Fibroblast of the aortic adventitia (primary cell): ENCODE measurements at places on chromosomes 2 and 18. TPM values are rescaled to one million over a fixed set of nuclear protein-coding genes. Genes with fewer than 3 reads are reported as not detected.

Gene AQP12A
- total RNA-seq: not detected in 2 replicates

Gene PSMA8
- not detected in 2 replicates for total RNA-seq

Gene DOK6
- 2.1 and 3.2 TPM in 2 replicates for total RNA-seq

Gene IL1F10
- total RNA-seq: not detected in 2 replicates

DNA sequence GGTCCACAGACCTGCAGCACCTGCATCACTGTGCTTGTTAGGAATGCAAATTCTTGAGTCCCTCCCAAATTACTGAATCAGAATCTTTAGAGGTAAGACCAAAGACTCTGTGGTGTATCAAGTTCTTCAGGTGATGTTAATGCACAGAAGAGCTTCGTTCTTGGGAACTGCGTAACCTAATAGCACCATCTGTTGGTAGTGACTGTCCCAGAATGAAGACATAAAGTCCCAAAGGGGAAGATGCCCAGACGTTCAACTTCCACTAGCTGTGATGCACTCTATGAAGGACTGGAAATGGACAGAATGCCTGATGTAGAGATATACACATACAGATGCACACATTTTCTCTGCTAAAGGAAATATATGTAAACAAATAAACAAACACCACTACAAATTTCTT, 576.0 kb downstream of the LRP1B start:
- DNase-seq: peak; percentile 20

DNA sequence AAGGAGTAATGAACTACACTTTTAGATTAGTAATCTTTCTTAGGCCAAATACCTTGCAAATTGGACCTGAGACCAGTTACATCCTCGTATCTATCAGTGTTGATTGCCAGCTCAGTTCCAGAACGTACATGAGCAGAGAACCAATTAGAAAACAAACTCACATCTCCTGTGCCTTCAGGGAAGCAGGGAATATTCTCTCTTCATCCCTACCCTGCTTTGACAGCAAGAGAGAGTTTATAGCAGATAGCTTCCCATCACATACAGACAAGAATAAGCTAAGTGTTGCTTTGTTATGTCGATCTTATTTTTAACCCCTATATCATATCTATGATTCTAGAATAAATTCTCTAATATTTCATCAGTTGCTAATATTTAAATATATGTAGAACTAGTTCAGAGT, 181.8 kb downstream of the DSC3 start:
- no peak for DNase-seq

GRCh38 chr18:1350931-1351450, 446.3 kb downstream of the ADCYAP1 start:
- DNase-seq: no peak

DNA sequence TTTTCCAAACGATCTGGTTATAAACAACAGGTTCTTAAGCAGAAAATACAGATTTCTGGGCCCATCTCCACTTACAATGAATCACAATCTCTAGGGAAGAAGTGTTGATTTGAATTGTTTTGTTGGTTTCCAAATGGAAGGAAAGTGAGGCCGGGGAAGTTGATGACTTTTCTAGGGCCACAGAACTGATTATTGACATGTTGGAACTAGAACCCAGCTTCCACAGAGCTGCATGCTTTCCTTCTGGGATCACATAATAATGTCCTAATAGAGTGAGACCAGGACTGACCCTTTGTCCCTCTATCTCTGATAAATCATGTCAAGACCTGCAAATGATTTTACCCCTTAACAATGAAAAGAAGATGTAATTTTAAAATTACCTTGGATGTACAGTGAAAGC, 332.2 kb downstream of the OSR1 start:
- no peak for DNase-seq

DNA sequence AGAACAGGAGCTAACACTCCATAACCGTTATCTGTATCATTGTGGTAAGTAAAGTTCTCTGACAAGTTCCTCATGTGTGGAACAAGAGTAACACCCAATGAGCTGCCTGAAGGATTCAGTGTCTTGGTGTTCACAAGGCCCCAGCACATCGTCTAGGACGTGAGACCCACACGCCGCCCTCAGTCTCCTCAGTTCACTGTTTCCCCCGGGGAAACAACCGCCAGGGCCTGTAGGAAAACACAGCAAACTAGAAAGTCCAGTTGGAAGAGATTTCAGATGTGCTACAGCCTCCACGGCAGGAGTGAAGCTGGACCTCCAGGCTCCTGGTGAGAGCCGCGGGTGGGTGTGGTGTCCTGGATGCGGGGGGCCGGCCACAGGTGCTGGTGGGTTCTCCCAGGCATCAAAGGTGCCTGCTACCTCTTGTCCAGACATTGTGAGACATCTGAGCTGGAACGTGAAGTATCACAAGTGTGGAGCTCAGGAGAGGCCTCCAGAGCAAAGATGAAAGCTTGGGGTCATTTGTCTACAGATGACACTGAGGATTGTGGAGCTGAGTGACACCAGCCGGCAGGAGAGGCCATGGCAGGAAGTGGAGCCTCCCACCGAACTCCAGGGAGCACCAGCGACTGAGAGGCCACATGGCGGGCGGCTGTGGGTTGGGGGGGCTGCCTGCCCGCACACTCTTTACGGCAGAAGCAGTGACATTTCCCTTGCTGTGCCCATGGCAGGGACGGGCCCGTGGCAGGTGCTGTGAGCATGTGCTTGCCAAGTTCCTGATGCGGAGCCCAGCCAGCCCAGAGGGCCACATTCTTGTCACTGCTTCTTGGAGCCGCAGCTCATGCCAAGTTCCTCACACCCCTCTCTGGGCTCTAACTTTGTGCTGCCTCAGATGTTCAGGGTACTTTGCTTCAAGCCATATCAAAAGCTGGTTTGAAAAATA, 131.2 kb downstream of the TMEM18 start:
- DNase-seq: no peak

DNA sequence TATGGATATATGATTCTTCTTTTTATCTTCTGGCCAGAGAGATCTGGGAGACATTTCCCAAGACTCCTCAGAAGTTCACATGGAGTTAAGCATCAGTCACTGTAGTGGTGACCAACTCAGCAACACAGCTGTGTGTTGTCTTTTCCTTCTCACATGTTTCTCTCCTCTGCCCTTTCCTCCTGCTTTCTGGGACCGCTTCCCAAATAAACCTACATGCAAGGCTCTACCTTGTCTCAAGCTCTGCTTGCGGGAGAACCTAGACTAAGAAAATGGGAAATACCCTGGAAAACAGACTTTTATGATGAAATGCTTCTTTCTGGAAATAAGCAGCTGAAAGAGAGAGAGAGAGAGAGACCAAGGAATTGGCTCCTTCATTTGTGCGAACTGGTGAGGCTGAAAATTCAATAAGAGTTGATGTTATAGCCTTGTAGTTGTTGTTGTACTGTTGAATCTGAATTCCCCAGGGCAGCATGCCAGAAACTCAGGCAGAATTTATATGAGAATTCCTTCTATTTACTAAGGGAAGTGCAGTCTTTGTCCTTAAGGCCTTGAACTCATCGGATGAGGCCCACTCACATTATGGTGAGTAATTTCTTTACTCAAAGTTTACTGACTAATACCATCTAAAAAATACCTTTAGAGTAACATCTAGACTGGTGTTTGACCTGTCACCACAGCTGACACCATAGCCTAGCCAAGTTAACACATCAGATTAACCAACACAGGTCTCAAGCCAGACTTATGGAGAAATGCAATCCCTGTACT, 22.7 kb upstream of the DSC1 start:
- no peak for DNase-seq

GRCh38 chr2:45648636-45649035, 2.8 kb upstream of the PRKCE start:
- no peak for DNase-seq

- DNase-seq: no peak
Measured at GRCh38 chr2:21710496-21710895, 586.7 kb downstream of the TDRD15 start.

- DNase-seq: no peak
Measured at GRCh38 chr18:49733896-49734585, 79.3 kb downstream of the ACAA2 start.

DNA sequence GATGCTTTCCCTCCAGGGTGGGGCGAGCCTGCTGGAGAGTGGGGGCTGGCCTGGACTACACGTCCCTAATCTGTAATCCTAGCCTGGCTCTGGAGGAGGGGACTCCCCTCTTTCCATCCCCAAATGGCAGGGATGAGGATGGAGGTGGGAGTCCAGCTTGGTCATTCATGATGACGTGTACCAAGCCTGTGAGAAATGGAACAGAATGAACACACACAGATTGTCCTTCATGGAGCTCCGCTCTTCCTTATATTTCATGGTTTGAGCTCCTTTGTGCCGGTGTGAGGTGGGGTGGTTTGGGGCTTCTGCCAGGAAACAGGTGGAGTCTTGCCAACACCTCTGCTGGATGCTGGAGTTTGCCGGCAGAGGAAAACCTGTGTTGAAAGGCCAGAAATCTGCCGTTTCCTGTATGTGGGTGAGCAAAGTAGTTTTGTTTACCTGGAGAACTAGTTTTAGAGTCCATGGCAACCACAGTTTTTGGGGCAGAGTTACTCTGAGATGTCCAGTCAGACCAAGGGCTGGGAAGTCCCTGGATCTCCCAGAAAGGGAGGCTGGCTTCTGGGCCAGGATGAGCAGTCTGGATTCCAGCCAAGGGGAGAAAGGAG, 417.6 kb upstream of the MEX3C start:
- DNase-seq: peak; percentile 14

- no peak for DNase-seq
Measured at GRCh38 chr18:76679945-76680344, 142.4 kb upstream of the ZNF236 start.
